Activated T-cell treated with anti-CD3 and anti-CD28 coated beads, Interleukin-2, amount 50 U/mL, for 4 hours (primary cell): ENCODE measurements at places on chromosomes 6 and 20. TPM values are rescaled to one million over a fixed set of nuclear protein-coding genes. Genes with fewer than 3 reads are reported as not detected.

The GRIK2 gene
- not detected for total RNA-seq

The MEP1A gene
- not detected for total RNA-seq

The OXT gene
- not detected for total RNA-seq

The CST1 gene
- total RNA-seq, result not detected

The ARMH2 gene
- total RNA-seq, result not detected

The C6orf58 gene
- total RNA-seq, result not detected

The NMBR gene
- not detected for total RNA-seq
